NB4 (cell line): ENCODE measurements at places on chromosomes 2 and 18.

GRCh38 chr2:146734042-146734820 is 1110.6 kb upstream of the ACVR2A start:
- peak; percentile 85 for DNase-seq

DNA sequence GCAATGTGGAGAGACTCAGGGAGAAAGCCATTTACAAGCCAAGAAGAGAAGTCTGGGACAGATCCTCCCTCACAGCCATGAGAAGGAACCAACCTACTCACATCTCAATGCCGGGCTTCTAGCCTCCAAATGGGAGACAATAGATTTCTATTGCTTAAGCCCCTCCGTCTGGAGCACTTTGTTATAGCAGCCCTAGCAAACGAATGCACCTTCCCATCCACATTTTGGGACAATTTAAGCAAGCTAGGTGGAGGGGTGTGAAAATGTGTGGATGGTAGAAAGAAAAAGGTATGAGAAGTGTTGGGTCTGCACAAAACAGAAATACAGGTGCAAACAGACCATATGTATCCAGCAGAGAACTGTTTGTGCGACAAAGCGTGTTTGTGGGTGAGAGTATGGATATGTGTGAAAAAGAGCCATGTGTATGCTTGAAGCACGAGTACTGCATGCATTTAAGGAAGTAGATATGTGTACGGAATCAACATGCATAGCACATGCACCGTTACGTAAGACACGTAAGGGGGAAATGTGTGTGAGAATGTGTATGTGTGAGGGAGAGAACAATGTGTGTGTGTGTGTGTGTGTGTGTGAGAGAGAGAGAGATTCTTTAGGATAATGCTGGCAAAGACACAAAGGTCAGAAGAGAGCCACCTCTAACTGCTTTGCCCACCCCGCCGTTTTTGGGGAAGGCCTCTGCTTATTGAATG is 13.1 kb upstream of the E2F6 start:
- no peak for DNase-seq

DNA sequence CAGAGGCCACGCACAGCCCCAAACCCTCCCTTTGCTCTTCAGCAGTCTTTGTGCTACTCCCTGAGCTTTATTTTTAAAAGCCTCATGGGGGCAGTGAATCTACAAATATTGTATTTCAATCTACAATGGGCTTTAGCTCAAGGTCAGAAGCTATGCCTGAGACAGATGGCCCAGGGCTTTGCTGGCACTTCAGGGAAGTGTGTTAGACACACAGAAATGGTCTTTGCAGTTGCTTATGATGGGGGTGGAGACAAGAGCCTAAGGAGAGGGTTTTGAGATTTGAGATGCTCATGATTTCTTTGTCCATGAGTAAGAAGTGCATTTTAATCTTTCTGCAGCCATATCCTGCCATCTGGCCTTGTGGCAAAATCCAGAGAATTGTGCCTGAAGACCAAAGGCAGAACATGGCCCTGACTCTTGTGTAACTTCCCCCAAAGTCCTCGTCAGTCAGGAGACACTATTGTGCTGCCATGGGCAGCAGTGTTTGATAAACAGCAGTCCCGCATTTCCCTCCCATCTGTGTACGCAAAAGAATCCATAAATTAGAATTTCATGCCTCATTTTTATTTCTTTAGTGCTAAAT is 92.6 kb downstream of the VAPA start:
- peak; percentile 50 for DNase-seq

- no peak for DNase-seq
Measured at GRCh38 chr2:235494716-235495372, 1.0 kb downstream of the AGAP1 start.

- no peak for DNase-seq
Measured at GRCh38 chr2:189613077-189613636, 32.6 kb upstream of the SLC40A1 start.

DNA sequence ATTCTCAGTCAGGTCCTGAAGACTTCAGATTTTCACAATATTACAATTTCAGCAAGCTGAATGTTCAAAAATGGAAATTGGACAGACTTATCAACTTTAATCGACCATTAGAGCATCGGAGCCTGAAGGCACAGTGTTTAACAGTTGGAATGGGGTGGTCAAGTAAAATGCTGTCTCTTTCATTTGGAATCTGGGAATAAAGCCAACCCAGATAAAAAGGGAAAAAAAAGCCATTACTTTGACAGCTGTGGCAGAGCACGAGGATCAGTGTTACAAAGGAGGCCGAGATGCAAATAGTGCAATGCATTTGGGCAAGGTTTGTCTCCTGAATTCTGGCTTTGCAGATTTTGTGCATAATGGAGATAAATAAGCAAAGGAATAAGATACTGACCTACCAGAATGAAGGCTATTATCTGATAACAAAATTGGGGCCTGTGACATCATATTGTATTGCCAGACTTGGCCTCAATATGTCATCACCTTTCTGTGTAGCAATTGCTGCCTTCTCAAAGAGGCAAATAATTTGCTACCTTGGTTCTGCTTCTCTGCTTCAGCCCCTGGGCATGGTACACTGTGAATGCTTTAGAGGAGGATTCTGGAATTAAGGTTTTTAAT is 277.5 kb upstream of the KLHL29 start:
- no peak for DNase-seq

DNA sequence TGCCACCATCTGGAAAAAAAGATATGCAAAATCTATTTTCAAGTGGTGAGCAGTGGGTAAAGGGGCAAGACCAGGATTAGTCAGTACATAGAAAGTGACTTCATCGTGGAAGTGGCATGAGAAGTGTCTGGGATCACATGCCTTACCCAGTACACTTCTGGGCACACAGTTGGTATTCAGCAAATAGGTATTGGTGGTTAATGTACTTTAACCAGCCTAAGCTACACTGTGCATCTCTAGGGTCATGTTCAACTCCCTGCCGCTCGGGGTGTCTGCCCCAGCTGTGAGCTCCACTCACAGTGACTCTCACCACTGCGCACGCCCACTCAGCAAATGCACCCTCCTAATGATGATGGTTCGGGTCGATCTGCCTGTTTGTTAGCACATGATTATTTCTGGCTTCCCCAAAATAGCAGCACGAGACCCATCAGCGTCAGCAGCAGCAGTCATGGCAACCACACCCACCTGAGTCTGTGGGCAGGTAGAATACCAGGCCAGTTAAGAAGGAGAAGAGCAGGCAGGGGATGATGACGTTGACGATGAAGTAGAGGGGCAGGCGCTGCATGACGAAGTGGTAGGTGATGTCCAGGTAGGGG is 11.1 kb downstream of the CHRNA1 start:
- DNase-seq, result no peak

DNA sequence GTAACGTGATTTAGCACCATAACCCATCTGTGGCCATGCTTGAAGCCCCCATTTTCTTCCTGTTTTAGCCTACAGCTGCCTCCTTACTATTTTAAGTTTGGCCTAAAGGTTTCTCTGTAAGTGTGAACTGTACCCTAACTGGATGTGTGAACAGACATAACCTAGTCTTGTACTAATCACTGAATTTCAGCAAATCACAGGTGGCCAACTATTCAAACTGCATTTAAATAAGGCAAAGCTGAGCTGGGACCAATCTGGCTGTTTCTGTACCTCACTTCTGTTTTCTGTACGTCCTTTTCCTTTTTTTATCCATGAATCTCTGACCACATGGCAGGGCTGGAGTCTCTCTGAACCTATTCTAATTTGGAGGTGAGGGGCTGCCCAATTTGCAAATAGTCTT is 452.7 kb upstream of the HS6ST1 start:
- DNase-seq, result no peak

DNA sequence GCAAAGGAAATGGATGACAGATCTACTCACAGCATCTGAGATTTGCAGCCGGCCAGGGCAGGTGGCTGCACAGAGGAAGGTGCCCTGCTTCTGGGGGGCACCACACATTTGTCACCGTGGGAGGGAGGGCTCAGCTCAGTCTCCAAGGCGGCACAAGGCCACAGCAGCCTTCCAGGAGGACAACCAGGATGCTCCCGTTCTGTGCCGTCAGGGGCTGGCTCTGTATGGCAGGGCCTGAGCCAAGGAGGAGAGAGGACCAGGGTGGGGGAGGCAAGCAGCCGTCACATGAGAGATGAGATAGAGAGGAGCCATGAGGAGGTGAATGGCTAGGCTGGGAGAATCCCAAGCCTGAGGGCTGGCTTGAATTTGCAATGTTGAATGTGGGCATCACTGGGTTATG is 4.6 kb upstream of the BOK start:
- no peak for DNase-seq

GRCh38 chr2:136323195-136323594 is 205.2 kb upstream of the CXCR4 start:
- no peak for DNase-seq

DNA sequence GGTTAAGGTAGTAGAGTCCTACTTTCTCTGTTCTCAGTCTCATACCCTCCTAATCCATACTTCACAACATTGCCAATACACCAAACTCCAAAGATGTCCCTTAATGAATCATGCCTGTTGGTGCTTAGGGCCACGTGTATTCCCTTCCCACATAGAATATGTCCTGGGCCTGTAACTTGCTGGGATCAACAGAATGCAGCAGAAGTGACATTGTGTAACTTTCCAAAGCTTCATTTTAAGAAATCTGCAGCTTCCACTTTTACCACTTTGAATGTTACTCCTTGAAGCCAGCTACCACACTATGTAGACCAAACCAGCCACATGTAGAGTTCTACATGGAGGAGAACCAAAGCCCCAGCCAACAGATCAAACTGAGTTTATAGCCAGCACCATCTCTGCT is 58.5 kb upstream of the ARHGAP15 start:
- DNase-seq, result no peak

GRCh38 chr2:220775856-220776488 is 796.1 kb downstream of the EPHA4 start:
- DNase-seq, result no peak

DNA sequence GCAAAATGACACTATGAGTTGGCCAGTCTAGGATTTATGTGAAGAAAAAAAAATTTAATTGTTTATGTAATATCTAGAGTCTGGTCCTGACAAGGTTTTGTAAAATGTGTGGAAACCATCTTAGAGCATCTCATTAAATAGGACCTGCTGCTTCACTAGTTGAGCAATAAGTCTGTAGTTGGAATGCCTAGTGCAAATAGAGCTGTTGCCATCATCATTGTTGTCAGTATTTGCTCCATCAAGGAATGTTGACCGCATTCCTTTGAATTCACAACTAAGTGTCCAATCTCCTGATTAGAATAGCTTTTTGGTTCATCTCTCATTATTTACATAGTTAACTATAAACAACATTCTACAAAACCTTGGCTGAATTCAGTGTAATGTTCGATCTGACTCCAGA is 32.2 kb upstream of the RPE start:
- DNase-seq, result no peak

DNA sequence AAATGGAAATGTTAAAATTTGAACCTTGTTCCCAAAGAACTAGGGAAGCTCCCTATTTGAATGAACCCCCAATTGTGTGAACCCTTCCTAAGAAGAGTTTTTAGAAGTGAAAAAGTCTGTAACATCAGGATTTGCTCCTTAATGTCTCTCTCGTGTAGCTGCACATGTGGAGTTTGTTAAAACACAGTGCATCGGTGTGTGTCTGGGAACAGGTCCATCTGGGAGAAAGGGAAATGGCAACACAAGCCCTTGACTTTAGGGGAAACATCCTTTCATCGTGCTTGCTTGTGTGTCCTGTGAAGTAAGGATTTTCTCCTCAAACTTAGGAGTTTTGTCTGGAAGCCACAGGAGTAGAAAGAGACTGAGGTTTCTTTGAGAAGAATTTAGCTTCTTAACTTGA is 203.9 kb downstream of the PRKCE start:
- no peak for DNase-seq

- no peak for DNase-seq
Measured at GRCh38 chr18:29840089-29840488, 1202.5 kb downstream of the DSC3 start.

DNA sequence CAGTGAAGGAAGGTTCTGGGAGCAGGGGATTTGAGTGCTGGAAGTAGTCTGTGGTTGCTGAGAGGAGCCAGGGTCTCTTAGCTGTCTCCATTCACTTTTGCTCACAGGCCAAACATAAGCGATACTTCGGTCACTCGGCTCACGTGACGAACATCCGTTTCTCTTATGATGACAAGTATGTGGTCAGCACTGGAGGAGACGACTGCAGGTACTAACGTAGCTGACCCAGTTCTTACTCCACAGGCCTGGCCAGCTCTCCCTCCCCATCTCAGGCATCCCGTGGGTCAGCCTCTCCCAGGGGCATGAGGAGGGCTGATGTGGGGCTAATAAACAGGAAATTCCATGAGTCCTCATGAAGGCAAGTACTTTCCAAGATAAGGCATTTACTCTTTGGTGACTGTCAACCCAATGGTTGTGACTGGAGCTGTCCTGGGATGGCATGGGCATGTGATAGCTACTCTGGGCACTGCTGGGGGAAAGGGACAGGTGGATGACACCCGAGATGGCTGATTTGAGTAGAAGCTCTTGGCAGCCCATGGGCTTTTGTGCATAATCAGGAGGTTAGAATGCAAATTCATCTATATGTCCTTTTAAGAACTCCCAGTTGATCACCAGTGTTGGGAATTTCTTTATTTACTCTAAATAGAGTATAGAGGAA is 81.6 kb downstream of the RTN4 start:
- no peak for DNase-seq

DNA sequence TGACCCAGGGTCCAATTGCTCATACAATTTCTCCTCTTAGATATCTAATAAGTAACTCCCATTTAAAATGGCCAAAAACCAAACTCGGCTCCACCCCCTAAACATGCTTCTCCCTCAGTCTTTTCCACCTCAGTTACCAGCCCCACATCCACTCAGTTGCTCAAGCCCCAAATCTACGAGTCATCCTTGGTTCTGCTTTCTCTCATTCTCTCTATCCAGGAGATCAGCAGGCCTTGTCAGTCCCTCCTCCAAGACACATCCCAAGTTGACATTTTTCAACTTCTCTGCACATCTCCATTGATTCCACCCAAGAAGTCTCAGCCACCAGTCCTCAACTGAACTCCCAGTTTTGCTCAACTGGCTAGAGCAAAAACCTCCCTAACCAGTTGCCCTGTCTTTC is 40.5 kb upstream of the RTN4 start:
- peak; percentile 93 for DNase-seq

DNA sequence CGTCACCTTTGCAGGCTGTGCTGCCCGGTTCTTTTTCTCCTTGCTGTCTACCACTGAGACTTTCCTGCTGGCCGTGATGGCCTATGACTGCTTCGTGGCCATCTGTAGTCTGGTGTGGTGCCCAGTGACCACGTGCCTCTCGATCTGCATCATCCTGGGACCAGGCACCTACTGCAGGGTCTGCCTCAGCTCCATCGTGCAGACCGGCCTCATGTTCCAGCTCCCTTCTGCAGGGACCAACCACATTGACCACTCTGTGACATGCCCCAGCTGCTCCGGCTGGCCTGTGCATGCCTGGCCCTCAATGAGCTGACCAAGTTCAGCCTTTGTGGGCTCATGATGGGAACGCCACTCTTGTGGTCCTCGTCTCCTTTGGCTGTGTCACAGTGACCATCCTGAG is 26.7 kb downstream of the COPS9 start:
- no peak for DNase-seq
